ENCODE measurements at places on chromosomes 2 and 18.

GRCh38 chr2:99854236-99854852, 288.0 kb downstream of the AFF3 start:
- no peak for DNase-seq

- no peak for DNase-seq
Measured at GRCh38 chr2:58640042-58640441, 398.9 kb upstream of the FANCL start.

DNA sequence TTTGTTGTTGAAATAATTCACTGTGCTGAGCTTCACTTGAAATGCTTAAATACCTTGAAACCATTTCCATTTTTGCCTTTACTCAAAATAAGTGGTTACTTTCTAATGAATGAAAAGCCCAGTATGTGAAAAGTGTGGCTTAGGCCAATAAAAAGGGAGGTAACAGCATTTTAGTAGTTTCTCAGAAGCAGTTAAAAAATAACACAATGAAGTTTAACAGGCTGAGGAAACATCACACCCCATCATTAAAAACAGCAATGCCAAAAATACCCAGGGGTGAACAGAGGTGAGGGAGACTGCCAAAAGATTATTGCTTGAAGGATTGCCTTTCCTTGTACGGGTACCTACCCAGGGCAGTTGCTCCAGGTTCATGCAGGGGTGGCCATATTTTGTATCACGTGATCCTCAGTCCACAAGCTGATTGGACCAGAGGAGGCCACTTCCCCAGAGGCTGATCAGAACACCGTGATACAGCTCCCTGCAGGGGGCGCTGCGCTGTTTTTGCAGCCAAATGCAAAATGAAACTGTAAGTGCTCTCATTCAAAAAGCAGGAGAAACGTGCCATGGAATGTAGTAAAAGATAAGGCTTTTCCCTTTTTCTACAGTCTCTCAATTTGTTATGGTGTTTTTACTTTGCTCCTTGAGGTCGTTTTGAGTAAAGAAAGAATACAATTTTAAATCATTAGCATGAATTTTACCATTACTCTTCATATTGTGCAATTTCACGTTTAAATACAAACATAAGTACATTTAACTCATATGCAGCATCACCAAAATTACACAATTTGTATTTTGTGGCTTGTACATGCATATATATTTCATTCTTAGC, 70.2 kb upstream of the SH3BP4 start:
- no peak for DNase-seq

- no peak for DNase-seq
Measured at GRCh38 chr2:237498341-237498740, 11.3 kb downstream of the MLPH start.

DNA sequence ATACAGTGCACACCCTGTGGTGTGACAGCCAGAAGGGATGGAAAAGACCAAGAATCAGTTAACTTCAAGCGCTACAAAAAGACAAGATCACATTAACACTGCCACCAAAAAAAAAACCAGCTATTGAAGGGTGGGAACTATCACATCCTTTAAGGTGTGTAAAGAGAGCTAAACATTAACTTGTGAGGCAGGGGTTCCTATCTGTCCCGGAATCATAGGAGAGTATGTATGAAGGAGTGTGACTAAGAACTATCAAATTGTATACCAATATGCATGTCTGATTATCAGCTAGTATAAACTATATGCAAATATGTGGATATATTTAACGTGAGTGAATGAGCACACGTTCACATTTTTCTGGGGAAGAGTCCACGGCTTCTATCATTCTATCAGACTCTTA, 88.4 kb upstream of the DNER start:
- DNase-seq: no peak

- DNase-seq: no peak
Measured at GRCh38 chr2:26457251-26457666, 20.7 kb downstream of the OTOF start.

- DNase-seq: no peak
Measured at GRCh38 chr18:35481960-35482366, 15.8 kb downstream of the INO80C start.

- no peak for DNase-seq
Measured at GRCh38 chr2:149729586-149729985, 142.0 kb upstream of the MMADHC start.

DNA sequence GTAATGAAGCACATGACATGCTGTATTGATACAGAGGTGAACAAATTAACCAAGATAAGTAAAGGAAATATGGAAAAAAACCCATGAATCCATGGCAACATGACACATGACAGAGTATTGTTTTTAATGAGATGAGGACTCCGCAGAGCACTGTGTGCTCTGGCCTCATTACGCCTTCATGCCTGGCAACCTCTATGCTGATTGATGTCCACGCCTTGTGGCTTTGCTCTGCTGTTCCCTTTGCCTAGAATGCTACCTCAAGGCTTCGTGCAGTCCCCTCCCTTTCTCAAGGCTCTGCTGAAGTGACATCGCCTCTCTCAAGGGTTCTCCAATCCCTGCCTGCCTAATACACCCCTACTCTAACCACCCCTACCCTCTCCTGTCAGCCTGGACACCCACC, 8.4 kb downstream of the SIGLEC15 start:
- no peak for DNase-seq

- no peak for DNase-seq
Measured at GRCh38 chr2:46967990-46968647, 52.5 kb upstream of the MCFD2 start.

GRCh38 chr2:201918616-201919307, 112.4 kb downstream of the CDK15 start:
- DNase-seq: no peak

DNA sequence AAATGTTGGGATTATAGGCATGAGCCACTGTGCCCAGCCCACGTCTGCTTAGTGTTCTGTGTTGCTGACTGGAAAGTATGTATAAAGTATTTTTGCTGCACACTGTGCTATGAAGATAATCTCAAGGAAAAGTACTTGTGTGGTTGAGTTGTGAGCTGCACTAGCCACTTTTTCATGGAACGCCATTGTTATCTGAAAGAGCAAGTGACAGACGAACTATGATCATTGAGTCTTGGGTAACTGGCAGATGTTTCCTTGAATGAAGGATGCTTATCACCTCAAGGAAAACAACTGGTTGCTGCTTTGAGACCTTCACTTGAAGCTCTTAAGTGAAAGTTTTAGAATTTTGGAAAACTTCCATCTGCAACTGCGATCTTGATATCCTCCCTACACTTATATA, 82.2 kb upstream of the KCTD1 start:
- DNase-seq: no peak

GRCh38 chr18:25604894-25605597, 253.1 kb upstream of the ZNF521 start:
- DNase-seq: no peak

DNA sequence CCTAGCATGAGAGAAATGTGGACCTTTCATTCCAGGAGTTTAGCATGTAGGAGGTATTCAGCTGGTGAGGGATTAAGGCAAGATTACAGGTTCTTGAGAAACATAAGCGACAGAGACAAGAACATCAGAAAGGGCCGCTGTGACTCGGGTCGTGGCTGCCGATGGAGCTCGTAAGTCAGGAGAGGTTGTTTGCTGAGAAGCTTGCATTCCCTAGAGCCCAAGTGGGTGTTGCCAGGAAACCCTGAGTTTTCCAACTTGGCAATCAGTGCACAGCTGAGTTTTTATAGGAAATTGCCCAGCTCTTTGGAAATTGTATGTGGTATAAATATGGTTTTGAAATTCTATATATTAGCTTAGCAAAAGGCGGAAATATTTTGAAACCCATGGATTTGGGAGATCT, 46.4 kb upstream of the CYP1B1 start:
- DNase-seq: no peak

DNA sequence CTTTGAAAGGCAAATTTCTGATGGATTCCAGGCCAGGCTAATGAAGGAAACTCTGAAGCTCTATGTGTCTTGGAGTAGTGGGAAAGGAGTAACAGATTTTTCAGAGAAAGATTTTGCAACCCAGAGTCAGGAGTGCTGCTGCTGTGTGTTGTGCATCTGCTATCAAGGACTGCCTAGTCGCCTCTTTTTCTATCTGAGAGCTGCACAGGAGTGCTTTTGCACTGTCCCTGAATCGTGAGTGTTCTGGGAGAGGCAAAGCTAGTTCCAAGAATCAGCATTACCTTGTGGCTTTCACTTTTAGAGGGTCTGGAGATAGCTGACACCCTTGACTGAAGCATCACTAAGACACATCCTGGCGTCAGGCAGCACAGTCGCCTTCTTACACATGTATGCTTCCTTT, 336.4 kb downstream of the PARD3B start:
- DNase-seq: no peak

DNA sequence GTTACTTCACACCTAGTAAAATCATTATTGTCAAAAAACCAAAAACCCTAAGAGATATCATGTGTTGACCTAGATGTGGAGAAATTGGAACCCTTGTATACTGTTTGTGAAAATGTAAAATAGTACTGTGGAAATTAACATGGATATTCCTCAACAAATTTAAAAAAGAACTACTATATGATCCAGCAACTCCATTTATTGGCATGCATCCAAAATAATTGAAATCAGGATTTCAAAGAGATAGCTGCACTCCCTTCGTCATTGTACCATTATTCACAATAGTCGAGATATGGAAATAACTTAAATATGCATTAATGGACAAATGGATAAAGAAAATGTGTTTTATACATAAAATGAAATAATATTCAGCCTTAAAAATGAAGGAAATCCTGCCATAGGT, 105.3 kb upstream of the ZC3H15 start:
- no peak for DNase-seq

DNA sequence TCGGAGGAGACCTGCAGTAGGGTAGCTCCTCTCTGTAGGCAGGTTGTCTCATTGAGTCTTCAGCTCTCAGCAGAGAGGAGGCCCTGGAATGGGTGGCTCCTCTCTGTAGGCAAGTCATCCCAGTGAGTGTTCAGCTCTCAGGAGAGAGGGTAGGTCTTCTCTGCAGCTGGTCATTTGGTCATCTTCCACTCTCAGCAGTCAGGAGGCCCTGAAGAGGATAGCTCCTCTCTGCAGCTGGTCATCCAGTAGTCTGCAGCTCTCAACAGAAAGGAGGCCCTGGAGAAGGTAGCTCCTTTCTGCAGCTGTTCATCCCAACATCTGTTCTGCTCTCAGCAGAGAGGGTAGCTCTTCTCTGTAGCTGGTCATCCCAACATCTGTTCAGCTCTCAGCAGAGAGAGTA, 26.0 kb upstream of the RUFY4 start:
- DNase-seq: no peak

DNA sequence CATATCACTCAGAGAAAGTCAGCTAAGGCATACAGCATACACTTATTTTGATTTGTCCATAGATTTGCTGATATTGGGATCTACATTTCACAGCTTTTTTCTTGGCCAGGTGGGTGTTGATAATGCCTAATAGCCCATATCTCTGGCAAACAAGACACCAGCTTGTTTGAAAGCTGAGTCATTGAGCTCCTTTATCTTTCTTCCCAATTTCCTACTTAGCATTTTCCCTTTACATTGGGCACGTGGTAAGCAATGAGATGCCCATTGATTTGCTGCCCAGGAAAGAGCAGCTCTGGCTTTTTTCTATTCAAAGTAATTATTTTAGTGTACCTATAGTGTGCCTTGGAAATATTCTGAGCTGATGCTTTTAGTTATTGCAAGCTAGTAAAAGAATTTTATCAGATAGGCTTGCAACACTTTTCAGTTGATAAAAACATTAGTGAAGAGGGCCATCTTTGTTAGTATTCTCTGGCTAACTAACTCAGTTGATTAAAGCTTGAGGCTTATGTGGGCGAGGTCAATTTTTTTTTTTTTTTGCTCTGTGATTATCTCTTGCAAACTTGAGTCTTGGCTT, 79.6 kb downstream of the OSBPL6 start:
- no peak for DNase-seq

- no peak for DNase-seq
Measured at GRCh38 chr2:33436083-33436482, 40.4 kb upstream of the RASGRP3 start.

DNA sequence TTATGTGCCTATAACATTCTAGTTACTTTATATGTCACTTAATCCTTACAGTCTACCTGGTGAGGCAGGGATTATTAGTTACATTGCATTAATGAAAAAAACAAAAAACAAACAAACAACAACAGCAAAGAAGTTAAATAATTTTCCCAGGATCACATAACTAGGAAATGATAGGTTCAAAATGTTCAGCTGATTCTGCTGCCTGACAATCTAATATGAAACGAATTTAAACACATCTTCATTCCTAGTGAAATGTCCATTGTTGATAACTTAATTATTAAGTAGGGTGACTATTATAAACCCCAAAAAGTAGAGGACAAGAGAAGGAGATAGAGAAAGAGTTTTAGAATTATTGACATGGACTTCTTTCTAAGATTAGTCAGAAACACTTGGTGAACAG, 22.6 kb downstream of the HOXD1 start:
- no peak for DNase-seq

GRCh38 chr2:234964631-234965461, 13.0 kb downstream of the SH3BP4 start:
- DNase-seq: no peak

GRCh38 chr2:8139668-8140200, 542.1 kb upstream of the ID2 start:
- no peak for DNase-seq

DNA sequence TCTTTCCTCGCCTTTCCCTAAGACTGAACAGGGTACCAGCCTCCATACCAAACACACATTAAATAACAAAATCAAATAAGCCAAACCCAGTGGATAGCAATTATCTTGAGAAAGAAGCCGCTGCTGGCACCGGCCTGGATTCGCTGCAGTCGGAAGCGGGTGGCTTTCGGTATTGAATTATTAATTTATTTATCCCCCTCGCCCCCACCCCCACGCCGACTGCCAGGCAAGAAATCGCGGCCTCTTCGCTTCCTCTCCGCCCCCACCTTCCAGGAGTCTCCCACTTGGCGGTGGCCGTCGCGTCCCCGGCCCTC, 370 bp upstream of the ZNF804A start:
- DNase-seq: no peak

- DNase-seq: no peak
Measured at GRCh38 chr2:8682719-8683667, 1.1 kb downstream of the ID2 start.

- no peak for DNase-seq
Measured at GRCh38 chr2:31371691-31372090, 42.9 kb downstream of the XDH start.

GRCh38 chr18:77073336-77074093, 59.1 kb downstream of the MBP start:
- no peak for DNase-seq

DNA sequence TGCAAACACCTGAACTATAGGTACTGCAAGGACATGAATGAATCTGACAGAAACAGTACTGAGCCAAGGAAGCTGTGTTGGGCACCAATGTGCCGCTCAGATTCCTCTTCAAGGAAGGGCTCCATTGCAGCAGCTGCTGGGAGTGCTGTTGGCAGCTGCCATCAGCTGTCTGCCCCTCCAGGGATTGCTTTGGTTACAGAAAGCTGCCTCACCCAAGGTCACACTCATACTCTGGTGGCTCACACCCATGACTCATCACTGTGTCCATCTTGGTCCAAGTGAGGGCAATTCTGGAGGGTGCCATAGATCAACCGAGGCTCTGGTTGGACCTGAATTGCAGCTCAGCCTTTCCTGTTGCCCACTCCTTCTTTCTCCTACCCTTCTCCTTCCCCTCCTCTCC, 24.4 kb upstream of the TRPM8 start:
- DNase-seq: no peak

Measured in cortex of kidney (tissue), 1 donor.